ENCODE measurements at places on chromosomes 2 and 18.

- DNase-seq = no peak
Measured at GRCh38 chr18:49067071-49067470, 116.3 kb upstream of the SMAD7 start.

- DNase-seq = no peak
Measured at GRCh38 chr2:157468931-157469708, 25.2 kb upstream of the CYTIP start.

DNA sequence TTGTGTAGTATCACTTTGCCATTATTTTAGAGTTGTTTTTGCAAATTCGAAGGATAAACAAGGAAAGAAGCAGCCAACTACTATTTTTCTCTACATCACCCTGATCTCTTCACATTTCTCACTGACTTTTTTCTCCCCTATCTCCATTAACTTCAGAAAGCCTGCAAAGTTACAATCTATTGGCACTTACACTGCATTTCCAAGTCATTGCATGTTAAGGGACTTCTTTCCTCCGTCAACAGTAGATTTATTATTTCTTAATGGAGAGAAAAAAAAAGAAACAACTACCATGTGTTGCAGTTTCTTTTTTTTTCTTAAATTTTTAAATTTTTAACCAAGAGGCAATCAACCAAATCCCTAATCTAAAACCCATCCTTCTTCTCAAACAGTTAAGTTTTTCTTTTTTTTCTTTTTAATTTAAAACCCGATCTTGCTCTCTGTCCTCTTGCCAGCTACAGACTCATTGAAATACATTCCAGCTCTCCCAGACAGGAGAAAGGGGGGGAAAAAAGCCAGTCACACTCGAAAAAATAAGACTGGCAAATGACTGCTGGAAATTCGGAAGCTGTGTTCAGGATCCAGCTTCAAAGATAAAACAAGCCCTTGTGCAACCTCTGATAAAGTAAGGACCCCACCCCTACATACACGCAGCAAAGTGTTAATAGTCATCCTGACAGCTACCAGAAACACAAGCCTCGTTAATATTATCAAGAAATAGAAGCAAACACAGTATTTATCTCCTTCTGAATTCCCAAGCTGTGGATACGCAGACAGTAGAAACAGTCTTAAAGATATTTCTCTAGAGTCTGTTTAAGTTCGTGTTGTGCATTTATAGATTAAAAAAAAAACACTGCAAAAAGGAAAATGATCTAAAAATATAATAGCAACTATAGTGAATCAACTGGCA is 1.3 kb downstream of the LRRTM4 start:
- no peak for DNase-seq

DNA sequence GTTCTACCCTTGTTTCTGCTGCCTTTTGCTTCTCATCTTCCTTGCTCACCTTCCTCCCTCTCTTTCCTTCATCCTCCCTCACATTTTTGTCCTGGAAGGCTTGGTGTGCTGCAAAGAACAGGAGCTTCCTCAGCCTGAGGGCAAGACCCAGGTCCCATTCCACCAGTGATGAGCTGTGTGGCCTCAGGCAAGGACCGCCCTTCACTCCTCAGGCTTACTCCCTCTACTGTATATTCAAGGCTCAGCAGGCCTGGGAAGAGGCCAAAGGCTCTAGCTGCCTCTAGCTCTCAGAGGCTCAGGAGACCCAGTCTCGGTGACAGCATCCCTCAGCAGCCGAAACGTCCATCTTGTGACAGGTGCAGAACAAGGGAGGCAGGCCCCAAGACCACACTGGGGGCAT is 97.5 kb downstream of the MRO start:
- no peak for DNase-seq

- no peak for DNase-seq
Measured at GRCh38 chr2:213227458-213227857, 56.8 kb upstream of the SPAG16 start.

- no peak for DNase-seq
Measured at GRCh38 chr2:133737242-133737993, 169.2 kb upstream of the NCKAP5 start.

DNA sequence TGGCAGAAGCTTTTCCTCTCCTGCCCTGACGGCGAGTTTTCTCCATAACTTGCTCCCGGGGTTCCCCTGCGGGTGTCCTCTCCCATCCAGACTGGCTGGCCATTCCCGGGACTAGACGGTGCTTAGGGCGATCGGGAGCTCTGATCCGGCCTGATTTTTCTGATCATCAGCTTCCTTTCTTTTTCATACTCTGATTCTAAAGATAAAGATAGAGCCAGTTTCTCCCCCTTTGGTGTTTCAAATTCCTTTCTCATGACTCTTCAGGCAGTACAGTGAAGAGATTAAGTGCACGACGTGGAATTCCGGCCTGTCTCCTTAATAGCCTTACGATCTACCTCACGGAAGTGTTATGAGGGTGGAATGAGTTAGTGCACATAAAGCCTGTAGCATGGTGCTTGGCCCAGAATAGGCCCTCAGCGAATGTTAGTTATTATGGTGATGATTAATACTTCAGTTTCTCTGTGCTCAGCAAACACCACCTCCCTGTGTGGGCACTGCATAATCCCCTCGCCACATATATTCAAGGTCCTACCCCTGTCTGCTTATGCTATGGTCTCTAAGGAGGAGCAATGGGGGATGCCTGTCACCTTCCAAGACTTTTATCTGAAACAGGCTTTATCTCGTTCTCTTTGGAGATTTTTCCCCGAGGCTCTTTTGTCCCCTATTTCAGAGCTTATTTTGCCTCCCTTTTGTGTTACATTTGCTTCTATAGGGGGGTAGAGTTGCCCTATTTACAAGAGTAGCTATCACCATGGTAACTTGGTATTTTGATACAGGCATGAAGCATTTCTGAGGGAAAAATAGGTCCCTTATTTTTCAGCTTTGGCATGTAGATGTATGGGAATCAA is 254.8 kb downstream of the CDH2 start:
- DNase-seq = no peak

- DNase-seq = no peak
Measured at GRCh38 chr18:63578357-63578958, 8.7 kb upstream of the SERPINB13 start.

DNA sequence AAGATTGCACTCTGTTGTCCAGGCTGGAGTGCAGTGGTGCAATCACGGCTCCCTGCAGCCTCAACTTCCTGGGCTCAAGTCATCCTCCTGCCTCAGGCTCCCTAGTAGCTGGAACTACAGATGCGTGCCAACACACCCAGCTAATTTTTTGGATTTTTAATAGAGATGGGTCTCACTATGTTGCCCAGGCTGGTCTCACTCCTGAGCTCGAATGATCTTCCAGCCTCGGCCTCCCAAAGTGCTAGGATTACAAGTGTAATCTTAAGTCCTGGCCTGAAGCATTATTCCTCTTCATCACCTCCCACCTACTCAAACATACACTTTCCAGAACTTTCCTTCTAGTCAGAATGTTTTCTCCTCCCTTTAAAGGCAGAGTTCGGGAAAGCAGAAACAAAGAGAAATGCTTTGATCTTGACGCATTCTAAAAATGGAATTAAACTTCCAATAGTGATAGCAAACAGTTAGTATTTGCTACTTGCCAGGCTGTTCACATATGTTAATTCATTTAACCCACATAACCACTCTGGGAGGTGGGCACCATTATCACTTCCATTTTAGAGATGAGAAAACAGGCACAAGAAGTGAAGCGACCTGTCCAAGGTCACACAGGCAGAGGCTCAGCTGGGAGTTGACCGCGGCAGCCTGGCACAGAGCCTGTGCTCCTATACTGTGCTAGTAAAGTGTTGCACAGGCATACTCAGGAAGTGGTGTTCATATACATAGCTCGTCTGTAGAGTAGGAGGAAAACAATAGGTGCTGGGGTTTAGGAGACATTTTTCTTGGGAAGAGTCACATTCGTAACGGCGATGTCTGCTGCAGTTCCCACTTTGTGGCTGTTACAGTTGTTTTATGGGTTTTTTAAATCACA is 24.6 kb downstream of the TEX44 start:
- DNase-seq = no peak

DNA sequence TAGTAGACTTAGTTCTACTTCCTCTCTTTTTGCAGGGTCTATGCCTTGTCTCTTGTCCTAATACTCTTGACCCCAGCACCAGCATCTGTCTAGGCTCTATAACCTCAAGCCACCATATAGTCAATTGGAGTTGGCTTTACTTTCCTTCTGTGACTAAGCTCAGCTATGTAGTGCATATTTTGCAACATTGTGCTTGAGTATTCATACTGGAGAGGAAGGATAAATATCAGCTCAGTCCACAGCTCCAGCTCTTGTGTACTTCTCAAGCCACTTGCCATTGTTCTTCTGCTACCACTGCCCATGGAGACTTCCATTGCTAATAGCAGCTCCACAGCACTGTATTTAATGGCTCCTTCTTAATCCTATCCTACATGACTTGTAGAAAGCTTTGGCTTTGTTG is 35.5 kb upstream of the CD28 start:
- DNase-seq = no peak

- DNase-seq = no peak
Measured at GRCh38 chr2:16664052-16664731, 1.4 kb downstream of the CYRIA start.

- no peak for DNase-seq
Measured at GRCh38 chr2:235780401-235780800, 286.6 kb downstream of the AGAP1 start.

- DNase-seq = no peak
Measured at GRCh38 chr2:191835539-191836350, 11.1 kb downstream of the CAVIN2 start.

GRCh38 chr18:63253428-63254372 is 65.9 kb downstream of the BCL2 start:
- no peak for DNase-seq

DNA sequence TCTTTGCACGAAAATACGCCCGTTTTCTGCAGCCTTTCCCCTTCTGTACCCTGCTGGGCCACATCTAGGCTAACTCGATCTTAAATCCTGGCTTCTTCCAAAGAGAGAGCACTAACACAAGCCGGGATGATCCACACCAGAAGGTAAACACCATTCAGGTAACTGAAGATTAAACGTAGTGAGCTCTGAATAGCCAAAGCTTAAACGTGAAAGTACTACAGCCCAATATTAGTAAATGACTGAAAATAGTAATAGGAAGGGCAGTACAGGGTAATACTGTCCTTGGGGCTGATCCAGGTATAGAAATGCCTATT is 422 bp upstream of the MRPL53 start:
- DNase-seq = no peak

DNA sequence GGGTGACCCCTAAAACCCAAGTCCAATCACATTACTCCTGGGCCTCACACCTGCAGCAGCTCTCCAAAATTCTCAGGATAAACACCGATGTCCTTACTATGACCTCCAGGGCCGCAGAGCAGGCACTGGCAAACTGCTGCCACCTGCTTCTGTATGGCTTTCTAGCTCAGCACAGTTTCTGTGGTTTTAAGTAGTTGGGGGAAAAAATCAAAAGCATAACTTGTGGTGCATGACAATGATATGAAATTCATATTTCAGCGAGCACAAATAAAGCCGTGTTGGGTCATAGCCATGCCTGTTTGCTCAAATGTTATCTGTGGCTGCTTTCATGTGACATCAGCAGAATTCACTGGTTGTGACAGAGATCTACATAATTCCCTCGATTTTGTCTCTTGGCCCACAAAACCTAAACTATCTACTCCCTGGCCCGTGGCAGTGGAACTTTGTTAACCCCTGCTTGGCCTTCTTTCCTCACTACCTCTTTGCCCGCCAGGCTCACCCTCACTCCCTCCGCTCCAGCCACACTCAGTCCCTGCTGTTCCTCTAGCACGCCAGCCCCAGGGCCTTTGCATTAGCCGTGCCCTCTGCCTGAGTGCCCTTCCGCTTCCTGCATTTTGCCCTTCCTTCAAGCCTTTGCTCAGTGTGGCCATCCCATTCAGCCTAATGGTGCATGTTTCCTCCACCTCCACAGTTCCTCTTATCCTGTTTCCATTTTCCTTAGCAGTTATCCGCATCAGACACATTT is 108.3 kb downstream of the AGAP1 start:
- no peak for DNase-seq

GRCh38 chr2:165772183-165772582 is 21.9 kb downstream of the GALNT3 start:
- DNase-seq = no peak

DNA sequence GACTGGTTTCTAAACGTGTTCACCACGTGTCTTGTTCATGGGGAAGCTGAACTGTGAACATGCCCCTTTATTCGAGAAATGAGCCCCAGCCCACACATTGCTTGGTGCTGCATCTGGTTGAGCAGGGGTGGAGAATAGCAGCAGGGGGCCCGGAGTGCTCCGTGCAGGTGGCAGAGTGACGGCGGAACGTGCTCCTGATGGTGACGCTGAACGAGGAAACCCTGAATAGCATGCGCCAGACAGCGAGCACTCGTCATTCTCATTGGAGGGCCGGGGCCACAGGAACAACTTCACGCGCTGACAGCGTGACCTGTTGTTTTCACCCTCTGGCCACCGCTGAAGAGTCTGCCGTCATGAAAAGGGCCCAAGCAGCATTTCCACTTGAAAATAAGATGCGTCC is 125.8 kb upstream of the TPO start:
- no peak for DNase-seq

DNA sequence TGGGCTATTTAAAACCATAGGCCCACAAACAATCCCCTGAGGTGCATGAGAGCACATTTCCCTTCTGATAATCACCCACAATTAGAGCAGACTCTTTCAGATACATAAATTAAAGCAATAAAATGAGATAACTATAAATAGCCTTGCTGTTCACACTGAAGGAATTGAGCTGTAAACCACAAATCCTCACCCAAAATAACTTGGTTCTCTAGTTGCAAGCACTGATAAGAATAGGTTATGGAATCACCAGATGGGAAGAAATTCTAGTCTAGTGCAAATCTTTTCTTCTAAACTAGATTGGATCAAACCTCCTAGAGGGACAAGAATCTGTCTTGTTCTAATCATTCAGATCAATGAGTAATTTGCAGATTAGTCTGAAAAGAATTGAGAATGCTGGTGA is 64.6 kb downstream of the NAB1 start:
- no peak for DNase-seq

DNA sequence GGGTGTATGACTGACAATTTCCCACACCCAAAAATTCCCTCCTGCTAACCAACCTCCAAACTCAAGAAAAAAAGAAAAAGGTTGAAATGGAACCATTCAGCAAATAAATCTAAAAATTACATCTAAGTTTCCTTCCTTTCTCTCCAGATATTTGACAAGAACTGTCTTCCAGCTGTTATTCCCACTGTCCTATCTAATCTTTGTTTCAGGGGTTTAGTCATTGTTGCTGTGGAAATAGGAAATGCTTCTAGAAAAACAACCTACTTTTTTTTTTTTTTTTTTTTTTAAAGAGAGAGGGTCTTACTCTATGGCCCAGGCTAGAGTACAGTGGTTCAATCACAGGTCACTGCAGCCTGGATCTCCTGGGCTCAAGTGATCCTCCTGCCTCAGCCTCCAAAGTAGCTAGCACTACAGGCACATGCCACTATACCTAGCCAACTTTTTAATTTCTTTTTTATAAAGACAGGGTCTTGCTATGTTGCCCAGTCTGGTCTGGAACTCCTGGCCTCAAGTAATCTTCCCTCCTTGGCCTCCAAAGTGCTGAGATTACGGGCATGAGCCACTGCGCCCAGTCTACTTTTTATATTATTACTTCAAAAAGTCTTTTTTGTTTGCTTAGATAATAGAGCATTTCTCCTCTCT is 88.1 kb downstream of the ITSN2 start:
- DNase-seq = no peak

All from stimulated activated CD8-positive, alpha-beta memory T cell treated with anti-CD3 and anti-CD28 coated beads, Interleukin-7, amount 100 ng/mL, for 1 hour (primary cell).